Neural crest cell (in vitro differentiated cells): ENCODE measurements at places on chromosomes 3 and 15.
A peak's percentile ranks its signal among the peaks of the same experiment; 100 is the strongest.

- no peak for DNase-seq
Observed at GRCh38 chr3:147377412-147378367, 28.7 kb downstream of the ZIC4 start.

DNA sequence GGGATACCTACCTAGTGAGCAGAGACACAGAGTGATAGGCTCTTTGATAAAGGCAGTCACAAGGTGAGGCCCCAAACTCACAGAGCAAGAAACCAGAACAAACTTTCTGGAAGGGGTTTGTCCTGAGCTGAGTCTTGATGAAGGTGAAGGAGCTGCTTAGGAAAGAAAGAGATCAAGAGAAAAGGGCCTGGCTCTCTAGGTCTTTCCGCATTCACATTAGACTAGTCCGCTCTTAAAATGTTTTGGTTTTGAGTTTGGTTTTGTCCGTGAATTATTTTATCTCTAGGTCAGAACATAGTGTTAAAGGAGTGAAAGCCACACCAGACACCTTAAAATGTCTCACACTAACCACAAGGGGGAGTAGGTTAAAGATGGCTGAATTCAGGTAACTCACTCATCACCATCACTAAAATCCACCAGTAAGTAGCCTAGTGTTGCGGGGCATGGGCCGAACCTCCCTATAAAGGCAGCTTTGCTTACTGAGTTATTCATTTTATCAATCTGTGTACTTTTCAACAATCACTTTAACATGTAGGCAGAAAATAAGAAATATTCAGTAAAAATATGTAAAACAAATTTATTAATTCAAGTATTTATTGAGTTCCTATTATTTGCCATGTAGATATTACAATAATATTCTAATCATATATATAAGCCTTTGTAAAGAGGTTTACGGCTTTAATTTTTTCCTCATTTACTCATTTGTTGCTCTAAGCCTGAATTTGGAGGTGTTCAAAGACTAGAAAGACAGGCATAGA lies 121.5 kb upstream of the TSC22D2 start:
- no peak for DNase-seq

- no peak for DNase-seq
Observed at GRCh38 chr3:98259-98654, 98.3 kb upstream of the CHL1 start.

DNA sequence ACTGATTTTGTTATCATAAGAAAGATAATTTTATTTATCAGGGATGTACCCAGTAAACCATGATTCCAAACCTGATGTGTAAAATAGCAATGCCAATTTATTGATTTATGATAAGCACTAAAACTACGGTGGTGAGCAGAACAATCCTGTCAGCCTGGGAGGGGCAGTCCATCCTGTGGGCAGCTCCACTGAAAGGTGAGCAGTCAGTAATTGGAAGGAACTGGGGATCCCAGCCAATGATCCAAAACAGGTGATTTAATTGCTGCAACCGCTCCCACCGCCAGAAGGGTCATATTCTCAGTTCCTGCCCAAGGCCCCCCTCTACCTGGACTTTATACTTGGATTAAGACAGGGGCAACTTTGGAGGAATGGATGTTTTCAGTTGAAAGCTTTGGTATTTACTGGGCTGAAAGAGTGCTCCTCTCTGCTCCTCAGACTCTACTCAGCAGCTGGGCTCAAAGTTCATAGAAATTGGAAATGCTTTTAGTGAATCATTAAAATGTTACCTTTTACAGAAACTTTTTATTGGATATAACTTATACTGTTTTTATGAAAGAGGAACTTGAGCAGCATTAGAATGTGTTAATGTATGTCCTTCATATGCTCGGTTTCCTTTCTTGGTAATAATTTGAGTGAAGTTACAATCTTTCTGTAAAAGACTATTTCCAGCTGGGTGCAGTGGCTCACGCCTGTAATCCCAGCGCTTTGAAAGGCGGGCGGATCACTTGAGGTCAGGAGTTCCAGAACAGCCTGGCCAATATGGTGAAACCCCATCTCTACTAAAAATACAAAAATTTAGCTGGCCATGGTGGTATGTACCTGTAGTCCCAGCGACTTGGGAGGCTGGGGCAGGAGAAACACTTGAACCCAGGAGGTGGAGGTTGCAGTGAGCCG lies 198.6 kb upstream of the IL12A start:
- DNase-seq: no peak

- no peak for DNase-seq
Observed at GRCh38 chr3:153680526-153680925, 440.7 kb upstream of the ARHGEF26 start.

DNA sequence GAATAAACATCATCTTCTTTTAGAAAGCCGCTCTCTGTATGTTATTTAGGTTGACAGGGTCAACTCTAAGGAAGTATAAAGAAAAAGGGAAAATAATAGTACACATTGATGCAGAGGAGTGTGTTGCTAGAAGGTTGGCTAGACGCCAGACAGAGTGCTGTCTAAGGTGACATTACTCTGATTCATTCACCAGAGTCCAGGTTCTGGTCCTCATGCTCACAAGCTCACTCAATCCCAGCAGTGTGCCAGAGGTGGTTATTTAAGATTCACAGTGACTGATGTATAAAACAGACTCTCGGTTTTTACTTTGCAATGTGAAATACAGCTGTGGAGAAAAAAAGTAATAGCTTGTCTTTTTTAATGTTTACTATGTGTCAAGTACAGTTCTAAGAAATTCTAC lies 1.7 kb downstream of the CFAP44 start:
- no peak for DNase-seq

GRCh38 chr3:10164546-10165393 lies at the start of gene IRAK2:
TSS of gene IRAK2 (plus strand) at chr3:10164919. CDS start at chr3:10164955, 36 bp downstream.
- peak; percentile 52 for DNase-seq

DNA sequence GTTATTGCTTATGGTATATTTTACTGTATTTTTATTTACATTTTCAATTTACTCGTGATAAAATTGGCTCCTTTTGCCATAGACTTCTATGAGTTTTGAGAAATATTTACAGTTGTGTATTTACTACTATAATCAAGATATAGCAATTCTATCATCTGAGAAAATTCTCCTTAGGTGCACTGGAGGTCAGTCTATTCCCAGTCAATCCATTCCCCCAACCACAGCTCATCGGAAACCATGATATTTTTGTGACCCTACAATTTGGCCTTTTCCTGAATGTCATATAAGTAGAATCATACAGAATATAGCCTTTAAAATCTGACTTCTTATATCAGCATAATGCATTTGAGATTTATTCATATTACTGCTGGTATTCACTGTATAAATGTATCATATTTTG lies 114.7 kb upstream of the LRTM1 start:
- no peak for DNase-seq
